ENCODE measurements at places on chromosomes 11 and 22.

DNA sequence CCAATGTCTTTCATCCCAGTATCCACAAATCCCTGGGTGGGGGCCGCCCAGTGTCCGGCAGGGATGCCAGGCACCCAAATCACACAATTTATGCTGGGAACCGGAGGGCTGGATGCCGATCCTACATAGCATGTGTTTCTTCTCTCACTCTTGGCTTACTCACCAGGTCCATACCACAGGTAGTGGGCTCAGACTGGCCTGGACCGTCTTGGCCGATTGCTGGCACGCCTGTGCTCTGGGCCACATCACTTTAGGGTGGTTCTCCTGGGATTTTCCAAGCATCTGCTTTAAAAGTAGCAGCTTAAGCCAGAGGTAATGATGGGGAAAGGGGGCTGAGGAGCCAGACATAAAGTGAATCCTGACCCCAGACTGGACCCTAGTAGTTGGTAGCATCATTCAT, 22.6 kb upstream of the ALDH3B2 start:
- no peak for DNase-seq

DNA sequence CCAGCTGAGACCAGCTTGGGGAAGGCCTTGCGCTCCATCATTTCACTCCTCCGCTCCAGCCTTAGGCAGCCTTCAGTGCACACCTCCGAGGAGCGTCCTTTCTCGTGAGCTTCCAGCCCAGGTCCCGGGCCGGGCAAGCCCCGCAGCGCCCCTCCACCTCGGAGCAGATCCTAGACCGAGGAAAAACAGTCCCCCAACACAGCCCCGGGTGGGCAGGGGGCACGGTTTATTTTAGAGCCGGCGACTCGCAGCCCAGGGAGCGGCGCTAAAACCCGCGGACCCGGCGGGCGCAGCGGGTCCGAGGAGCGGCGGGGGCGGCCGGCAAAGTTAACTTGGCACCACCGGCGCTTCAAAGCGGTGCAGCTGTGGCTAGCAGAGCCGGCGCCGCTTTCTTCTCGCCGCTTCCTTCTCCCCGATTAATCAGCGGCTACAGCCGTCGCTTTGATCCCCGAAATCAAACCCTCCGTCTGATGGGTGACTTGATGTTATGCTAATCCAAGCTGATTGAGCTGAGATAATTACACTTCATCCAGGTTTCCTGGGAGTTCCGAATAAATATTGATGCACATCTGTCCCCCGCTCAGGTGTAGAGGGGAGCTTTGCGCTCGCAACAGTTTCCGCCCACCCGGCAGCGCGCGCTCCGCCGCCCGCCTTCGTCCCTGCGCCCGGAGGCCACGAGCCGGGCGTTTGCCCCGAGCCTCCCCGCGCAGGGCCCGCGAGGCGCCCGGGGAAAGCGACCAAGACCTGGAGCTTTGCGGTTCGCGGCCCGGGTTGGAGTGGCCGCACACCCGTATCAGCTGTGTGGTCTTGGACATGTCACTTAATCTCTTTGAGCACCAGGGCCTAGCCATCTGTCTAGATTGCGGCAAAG, 192.7 kb downstream of the BUD13 start:
- DNase-seq: no peak

DNA sequence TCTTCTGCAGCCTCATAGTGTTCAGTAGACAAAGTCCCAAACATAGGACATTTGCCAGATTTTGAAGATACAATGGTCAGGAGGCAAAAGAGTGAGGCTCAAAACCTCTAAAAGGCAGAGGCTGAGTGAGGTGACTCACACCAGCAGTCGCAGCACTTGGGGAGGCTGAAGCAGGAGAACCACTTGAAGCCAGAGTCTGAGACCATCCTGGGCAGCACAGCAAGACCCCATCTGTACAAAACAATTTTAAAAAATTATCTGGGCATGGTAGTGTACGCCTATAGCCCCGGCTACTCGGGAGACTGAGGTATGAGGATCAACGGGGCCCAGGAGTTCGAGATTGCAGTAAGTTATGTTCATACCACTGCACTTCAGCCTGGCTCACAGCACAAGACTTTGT, 14.2 kb upstream of the ZFTA start:
- no peak for DNase-seq

GRCh38 chr11:111443640-111444039, 64.6 kb upstream of the POU2AF1 start:
- no peak for DNase-seq

- DNase-seq: no peak
Measured at GRCh38 chr11:64841592-64842365, 2.7 kb downstream of the CDC42BPG start.

All from Ammon's horn (tissue), 1 donor.